ENCODE measurements at places on chromosomes 7 and 10. TPM values are rescaled to one million over a fixed set of nuclear protein-coding genes. Genes with fewer than 3 reads are reported as not detected.

- no peak overlapping the region for H3K27ac ChIP-seq
- H3K27me3 ChIP-seq: peaks cover 37% of the 10 kb centered on the region
Observed at GRCh38 chr7:50560865-50561351, 4.3 kb downstream of the DDC start.

DNA sequence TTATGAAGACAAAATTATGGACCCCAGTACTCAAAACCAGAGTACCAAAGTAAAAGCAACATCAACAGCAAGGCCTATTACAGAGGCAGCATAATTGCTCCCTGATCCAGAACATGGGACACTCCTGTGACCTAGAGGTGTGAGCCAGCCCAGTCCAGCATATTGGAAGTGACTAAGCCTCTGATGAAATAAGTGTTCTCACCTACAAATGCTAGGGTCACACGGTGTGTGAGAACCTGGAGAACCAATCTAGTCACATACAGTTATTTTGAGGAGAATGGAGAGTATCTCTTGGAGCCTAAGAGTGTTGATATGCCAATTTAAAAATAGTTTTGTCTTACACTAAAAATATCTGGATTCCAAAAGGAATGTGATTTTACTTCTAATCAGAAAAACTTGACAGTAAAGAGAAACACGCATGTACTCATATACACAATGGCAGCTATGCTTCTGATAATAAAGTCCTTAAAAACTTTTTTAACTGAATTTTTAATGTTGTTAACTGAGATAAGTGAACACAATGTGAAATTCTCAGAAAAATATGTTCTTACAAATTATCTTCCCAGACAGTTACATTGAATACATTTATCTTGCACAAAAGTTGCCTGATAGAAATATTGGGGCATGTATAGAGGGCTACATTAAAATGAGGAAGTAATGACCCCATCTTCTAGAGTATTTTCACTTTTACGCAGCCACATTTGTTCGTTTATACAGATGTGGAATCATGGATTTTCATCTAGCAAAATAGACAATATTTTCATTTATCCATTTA, 56.8 kb upstream of the CD36 start:
- H3K27ac ChIP-seq: no peak overlapping the region
- no peak for DNase-seq
- H3K4me1 ChIP-seq: peaks cover 17% of the 10 kb centered on the region
- H3K27me3 ChIP-seq: no peaks in the 10 kb centered on the region

DNA sequence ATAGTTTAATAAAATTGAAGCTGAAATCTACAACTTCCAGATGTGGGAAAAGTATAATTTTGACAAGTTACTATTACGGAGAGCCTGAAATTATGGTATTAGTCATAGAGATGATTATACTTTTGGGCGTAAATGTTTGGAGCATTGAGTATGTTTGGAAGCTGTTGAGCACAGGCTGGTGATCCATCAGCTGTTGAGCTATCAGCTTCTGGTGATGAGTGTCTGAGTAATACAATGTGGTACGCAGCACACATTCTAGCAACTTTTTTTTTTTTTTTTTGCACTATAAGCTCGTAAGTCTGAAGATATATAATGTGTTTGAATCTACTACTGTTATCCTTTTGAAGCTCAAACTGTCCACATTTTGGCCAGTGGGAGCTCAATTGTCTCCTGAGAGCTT, 123.4 kb downstream of the ATE1 start:
- peak; percentile 78 for DNase-seq
- H3K4me1 ChIP-seq: peaks cover 4% of the 10 kb centered on the region
- no peak overlapping the region for H3K27ac ChIP-seq
- H3K36me3 ChIP-seq: no peaks in the 10 kb centered on the region

DNA sequence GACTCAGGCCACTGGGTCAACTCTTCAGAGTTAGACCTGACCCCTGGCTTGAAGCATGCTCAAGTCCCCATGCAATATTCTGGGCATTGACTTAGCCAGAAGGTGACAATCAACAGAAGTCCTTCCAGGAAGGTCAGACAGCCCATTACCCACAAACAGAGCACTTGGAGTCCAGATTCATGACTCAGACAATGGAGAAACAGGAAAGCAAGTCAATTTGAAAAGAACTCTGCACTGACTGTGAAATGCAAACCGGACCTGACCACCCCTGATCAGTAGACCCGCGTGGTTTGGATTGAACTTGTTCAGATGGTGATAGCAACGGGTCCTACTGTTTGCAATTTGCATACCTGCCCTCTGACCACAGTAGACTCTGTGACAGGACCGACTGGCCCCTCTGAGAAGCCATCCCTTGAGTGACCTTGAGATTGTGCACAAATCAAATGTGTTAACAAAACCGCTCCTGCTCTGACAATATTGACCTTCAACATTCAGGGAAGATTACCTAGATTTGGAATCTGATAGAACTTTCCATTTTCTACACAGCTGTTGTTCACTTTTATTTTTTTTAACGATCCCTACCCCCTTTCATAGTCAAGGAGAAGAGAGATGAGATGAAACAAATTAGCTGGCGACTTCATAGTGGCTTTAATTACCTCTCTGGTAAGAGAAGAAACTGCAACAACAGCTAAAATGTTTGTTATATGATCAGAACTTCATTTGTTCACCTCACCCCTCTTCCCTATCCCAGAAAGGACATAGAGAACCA, 138.7 kb downstream of the NRP1 start:
- H3K36me3 ChIP-seq: peaks cover 74% of the 10 kb centered on the region
- no peak overlapping the region for H3K4me3 ChIP-seq
- H3K27ac ChIP-seq: peak overlapping the region; percentile 94
- no peak for DNase-seq

GRCh38 chr7:103148131-103148993, 537 bp downstream of the NAPEPLD start:
- peak overlapping the region; percentile 85 for H3K4me3 ChIP-seq
- no peaks in the 10 kb centered on the region for H3K36me3 ChIP-seq
- no peaks in the 10 kb centered on the region for H3K27me3 ChIP-seq
- DNase-seq: no peak
- H3K27ac ChIP-seq: peak overlapping the region; percentile 78
- peaks cover 6% of the 10 kb centered on the region for H3K4me1 ChIP-seq

DNA sequence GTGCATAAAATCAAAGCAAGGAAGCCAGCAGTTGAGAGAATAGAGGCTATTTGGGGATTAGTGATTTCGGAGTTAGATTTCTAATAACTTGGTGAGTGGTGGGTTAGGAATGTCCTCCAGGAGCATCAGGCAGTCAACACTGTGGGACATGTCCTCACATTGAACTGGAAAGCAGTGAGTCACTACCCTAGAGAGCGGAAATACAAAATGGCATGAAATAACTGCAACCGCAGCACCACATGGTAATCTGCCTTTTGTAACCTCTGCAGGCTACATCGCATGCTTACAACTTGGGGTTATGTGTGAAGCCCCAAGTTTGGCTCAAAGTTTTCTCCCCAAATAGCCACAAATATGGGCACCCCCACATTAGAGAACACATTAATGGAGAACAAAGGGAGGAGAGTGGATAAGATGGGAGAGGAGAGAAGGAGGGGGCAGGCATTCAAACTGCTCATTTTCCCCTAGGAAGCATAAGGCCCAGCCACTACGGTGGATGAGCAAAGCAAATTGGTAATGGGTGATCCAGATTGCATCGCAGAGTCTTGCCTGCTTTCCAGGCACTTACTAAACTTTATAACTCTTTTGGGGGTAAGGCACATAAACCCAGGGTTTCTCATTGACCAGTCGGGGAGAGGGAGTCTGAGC, 22.0 kb upstream of the SLF2 start:
- peak overlapping the region; percentile 86 for H3K27ac ChIP-seq
- peaks cover 3% of the 10 kb centered on the region for H3K27me3 ChIP-seq
- no peaks in the 10 kb centered on the region for H3K36me3 ChIP-seq
- peaks cover 22% of the 10 kb centered on the region for H3K4me1 ChIP-seq
- DNase-seq: peak; percentile 88
- H3K4me3 ChIP-seq: peak overlapping the region; percentile 32

GRCh38 chr10:120727001-120727400, 124.2 kb upstream of the WDR11 start:
- no peaks in the 10 kb centered on the region for H3K27me3 ChIP-seq
- no peaks in the 10 kb centered on the region for H3K36me3 ChIP-seq
- no peak overlapping the region for H3K4me3 ChIP-seq
- DNase-seq: peak; percentile 13
- no peak overlapping the region for H3K27ac ChIP-seq

Gene MYL7
- not detected for total RNA-seq

Gene ENTPD1
- 10.6 TPM for total RNA-seq

Gene TEX47
- not detected for total RNA-seq
